ENCODE measurements at places on chromosomes 3 and 15.

- no peak for DNase-seq
Observed at GRCh38 chr3:155560135-155560534, 184.7 kb downstream of the PLCH1 start.

GRCh38 chr15:40934457-40934856, 5.3 kb downstream of the DLL4 start:
- no peak for DNase-seq

GRCh38 chr15:80525853-80526252, 121.7 kb downstream of the ARNT2 start:
- no peak for DNase-seq

- DNase-seq = no peak
Observed at GRCh38 chr3:27557411-27557810, 73.2 kb upstream of the SLC4A7 start.

GRCh38 chr3:98501863-98502576, 4.5 kb downstream of the OR5K2 start:
- no peak for DNase-seq

DNA sequence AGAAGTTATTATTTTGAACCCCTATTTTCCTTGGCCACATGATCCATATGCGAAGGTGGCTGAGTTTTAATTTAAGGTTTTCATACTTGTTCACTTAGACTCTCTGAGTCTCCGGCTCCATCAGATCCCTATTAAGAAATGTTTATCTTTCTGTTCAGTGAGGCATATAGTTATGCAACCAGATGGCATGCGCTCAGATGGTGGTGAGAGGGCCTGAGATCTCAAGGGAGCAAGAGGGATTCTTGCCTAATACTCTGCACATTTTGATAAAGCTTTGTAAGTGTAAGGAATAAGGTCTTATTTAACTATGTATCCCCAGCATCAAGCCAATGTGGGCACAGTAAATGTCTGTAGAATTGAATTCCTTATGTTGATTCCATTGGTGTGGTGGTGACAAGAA, 78.9 kb upstream of the DPH6 start:
- DNase-seq = peak; percentile 94
